ENCODE measurements at places on chromosomes 3 and 15. TPM values are rescaled to one million over a fixed set of nuclear protein-coding genes. Genes with fewer than 3 reads are reported as not detected.

GRCh38 chr3:158313338-158313927 is 203.5 kb downstream of the RSRC1 start:
- DNase-seq: no peak

- no peak for DNase-seq
These were observed 11.4 kb upstream of the PRR20G start for GRCh38 chr3:127299276-127299675.

GRCh38 chr15:25711691-25712090 is 151.4 kb downstream of the ATP10A start:
- no peak for DNase-seq

GRCh38 chr3:98778383-98778782 is 15.2 kb downstream of the ST3GAL6 start:
- DNase-seq: no peak

DNA sequence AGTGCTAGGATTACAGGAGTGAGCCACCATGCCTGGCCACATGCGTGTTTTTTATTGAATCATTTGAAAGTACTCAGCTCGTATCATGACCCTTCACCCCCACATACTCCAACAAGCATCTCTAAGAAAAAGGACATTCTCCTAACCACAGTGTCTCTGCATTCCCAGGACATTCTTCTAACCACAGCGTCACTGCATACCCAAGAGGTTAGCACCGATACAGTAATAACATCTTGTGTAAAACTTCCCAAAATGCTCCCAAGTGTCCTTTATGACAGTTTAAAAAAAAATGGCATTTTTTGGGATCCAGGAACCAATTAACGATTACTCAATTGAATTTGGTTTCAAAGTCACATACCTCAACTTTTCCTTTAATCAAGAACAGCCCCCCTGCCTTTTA is 39.6 kb downstream of the FLNB start:
- no peak for DNase-seq

GRCh38 chr3:72659596-72659995 is 188.6 kb downstream of the SHQ1 start:
- no peak for DNase-seq

- DNase-seq: no peak
These were observed 57.2 kb upstream of the SMAD6 start for GRCh38 chr15:66644869-66645268.

DNA sequence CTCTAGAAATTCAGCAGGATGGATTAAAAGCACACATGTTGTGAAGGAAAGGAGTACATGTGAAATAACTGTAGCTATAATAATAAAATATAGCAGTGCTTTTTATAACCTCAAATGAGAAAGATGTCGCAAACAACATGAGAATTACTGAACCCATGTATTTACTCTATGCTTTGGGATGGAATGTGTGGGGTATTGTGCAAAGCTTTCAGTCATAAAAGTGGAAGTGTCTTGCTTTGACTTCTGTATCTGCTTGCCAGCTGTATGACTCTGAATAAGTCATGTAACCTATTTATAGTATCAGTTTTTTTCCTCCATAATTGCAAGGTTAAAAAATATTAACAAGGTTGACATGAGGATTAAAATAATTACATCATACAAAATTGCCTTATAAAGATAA is 519.3 kb upstream of the CADM2 start:
- no peak for DNase-seq

GRCh38 chr3:36713904-36714303 is 50.4 kb downstream of the DCLK3 start:
- DNase-seq: no peak

DNA sequence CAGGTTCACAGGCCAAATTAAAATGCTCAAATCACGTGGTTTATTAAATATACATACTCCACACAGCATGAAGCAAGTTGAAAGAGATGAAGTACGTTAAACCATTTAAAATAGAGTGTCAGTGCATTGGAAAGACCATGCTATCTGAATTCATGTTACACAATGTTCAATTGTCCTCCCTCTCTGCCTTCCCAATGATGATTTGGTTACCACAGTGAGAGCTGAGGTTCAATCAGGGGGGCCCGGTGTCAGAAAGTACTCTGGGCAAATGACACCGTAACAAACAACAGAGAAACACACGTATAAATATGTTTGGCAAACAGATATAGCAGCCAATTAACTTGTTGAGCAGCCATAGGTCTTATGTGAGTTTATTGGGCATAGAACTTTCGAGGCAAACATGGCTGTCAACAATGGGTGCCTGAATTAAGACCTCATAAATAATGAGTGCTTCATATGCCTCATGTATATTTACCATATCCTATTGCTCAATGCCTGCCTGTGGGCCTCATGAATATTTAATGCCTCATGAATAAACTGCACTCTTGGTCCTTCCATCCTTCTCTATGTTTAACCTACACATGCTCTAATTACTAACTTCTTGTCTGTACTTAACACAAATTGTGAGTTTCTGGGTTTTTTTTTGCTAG is 641.5 kb downstream of the PLOD2 start:
- DNase-seq: no peak

DNA sequence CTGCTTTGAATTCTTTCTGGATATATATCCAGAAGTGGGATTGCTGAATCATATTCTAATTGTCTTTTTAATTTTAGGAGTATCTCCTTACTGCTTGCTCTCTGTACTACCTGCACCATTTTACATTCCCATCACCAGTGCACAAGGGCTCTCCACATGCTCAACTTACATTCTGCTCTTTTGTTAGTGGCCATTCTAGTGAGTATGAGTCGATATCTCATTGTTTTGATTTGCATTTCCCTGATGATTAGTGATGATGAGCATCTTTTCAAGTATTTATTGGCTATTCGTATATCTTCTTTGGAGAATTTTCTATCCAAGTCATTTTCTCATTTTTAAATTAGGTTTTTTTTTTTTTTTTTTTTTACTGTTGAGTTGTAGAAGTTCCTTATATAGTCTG is 29.5 kb downstream of the PFN2 start:
- no peak for DNase-seq

- DNase-seq: no peak
These were observed 28.1 kb upstream of the LXN start for GRCh38 chr3:158700559-158700958.

GRCh38 chr3:47930979-47931378 is 85.2 kb downstream of the MAP4 start:
- DNase-seq: no peak

- DNase-seq: no peak
These were observed 64.3 kb downstream of the EOMES start for GRCh38 chr3:27657871-27658270.

DNA sequence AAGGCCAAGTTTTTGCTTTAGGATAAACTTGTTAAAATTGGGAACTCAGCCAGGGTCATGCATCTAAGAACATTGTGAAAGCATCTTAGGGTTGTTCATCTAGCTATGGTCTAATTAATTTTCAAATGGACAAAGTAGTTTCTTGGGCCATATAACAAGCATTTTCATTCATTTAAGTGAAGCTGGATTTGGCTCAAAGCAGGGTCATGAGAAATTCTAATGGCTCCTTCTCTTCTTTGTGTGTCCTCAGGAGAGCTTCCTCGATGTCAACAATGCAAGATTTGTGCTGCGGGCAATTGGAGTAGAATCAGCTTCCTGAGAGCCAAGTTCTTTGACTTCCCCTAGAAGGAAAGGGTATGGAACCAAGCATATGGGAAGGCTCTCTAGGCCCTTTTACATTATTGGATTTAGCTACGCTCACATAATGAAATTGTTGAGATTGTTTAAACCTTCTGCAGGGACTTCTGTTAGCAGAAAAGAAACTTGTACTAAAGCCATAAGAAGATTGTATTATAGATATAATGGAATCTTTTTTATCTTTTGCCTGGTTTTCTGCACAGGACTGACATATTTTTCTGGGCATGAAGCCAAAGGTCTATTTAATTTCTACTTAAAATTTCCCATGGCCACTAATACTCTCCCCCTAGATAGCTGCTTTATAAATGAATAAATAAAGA is 1.8 kb upstream of the SAMMSON start:
- no peak for DNase-seq

DNA sequence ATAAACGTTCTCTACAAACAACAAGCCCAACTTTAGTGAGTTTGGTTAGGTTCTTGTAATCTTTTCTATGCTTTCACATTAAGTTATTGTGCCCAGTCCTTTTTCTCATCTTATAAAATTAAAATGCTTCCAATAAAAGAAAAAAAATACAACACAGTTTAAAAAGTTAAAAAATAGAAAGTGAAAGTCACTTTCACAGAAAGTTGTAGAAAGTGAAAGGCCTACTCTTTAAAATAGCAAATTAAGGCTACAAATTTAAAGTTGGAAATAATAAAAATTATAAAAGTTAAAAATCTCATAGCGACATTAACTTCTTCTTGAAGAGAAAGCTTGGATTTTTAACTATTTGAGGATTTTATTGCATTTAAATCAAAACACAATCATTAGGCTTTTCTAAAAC is 35.9 kb downstream of the CD47 start:
- DNase-seq: no peak

- no peak for DNase-seq
These were observed 198.1 kb downstream of the RSL24D1 start for GRCh38 chr15:54998661-54999060.

- no peak for DNase-seq
These were observed 695.8 kb downstream of the TUSC7 start for GRCh38 chr3:117405359-117405758.

DNA sequence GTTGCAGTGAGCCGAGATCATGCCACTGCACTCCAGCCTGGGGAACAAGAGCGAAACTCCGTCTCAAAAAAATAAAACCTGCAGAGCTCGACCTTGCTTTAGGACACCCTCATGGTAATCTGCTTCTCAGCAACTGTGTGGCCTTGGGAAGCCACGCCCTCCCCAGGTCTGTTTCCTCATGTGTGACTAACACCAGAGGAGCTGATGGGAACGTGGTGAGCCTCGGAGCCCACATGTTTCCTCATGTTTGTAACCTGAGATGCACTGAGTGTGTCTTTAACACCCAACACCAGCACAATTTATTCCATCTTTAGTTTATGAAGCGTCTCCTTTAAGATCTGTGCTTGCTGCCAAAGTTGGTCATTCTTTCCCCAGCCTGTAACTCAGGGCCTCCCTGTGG is 142.8 kb downstream of the OCA2 start:
- DNase-seq: no peak

- no peak for DNase-seq
These were observed 649.2 kb downstream of the TUSC7 start for GRCh38 chr3:117358717-117359314.

DNA sequence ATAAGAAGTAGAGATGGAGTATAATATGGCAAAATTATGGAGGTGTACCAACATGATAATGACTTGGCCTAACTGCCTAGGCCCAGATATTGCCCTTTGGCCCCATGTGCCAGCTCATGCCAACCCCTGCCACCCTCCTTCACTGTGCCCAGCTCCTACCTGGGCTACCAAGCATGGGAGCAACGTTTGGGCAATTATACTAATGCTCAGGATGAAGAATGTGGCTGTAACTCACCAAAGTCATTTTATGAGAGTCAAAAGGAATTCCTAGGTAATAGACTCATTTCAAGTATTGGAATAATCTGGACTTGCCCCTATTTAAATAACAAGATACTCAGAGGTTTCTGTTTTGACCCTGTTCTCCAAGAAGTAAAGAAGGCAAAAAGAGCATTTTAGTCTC is 240.2 kb upstream of the IL12A start:
- DNase-seq: no peak

- DNase-seq: no peak
These were observed 24.2 kb upstream of the HACD2 start for GRCh38 chr3:123609063-123609462.

GRCh38 chr3:160588023-160588422 is 22.7 kb upstream of the KPNA4 start:
- no peak for DNase-seq

DNA sequence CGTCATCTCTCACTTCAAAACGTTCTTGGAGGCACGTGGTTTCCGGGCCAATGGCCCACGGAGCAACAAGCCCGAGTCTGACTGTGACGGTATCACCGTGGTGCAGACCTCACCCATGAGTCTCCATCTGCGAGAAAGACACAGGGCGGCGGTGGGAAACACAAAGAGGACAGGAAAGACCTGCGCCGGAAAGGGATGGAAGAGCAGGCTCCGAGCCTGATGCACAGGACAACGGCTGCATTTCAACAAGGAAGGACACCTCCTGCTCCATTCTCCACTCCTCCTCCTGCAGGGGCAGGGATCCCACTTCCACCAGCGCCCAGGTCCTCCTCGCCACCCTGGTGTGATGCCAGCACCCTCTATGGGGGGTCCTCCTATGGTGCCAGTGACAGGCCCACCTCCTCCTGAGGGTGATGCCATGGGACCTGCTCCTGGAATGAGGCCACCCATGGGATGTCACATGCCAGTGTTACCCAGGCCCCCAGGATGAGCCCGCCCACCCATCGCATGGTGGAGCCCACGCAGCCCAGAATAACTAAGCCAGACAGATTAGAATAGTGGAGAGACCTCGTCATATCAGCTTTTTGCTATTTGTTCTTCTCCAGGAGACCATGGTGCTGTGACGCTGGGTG is 73.0 kb upstream of the PCSK6 start:
- DNase-seq: no peak

- no peak for DNase-seq
These were observed 215.8 kb downstream of the RYR3 start for GRCh38 chr15:33526532-33526931.

GRCh38 chr3:104947943-104948342 is 418.8 kb upstream of the ALCAM start:
- DNase-seq: no peak

GRCh38 chr15:70863450-70864218 is 9.7 kb upstream of the LARP6 start:
- DNase-seq: no peak

DNA sequence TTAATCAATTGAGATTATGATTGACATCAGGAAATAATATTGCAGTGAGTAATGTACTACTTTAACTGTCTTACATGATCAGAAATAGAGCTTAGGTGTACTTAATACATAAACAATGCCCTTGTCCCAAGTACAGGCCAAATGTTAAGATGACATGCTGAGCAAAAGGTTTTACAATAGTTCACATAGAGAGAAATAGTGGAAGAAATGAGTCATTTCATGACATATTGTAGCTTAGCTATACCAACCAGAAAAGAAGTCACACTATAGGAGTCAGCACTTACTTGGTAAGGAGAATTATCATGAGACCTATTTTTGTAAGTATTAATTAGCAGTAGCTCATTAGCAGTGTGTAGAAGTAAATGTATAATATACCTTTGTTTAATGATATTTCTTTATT is 96.4 kb upstream of the NANOGP8 start:
- no peak for DNase-seq

- no peak for DNase-seq
These were observed 32.7 kb upstream of the CD96 start for GRCh38 chr3:111509308-111509707.

Gene IQCF5
- not detected for total RNA-seq

Gene CCR9
- not detected for total RNA-seq

Gene MASP1
- 0.56 TPM for total RNA-seq

Gene GREM1
- total RNA-seq: 0.44 TPM

Gene ISLR2
- total RNA-seq: 0.21 TPM

Gene REC114
- total RNA-seq: not detected

Gene SERP1
- total RNA-seq: 89.9 TPM

Gene RUVBL1
- total RNA-seq: 30.3 TPM

Gene IQGAP1
- total RNA-seq: 86.4 TPM

Gene SAMMSON
- total RNA-seq: not detected

Gene FBXW12
- not detected for total RNA-seq

Gene IP6K1
- total RNA-seq: 56.4 TPM

Gene CACNA1D
- 208 TPM for total RNA-seq

Gene SSUH2
- total RNA-seq: 0.21 TPM

Gene FAM107A
- 0.18 TPM for total RNA-seq

Gene CTNNB1
- 1,051 TPM for total RNA-seq

Gene SLC12A1
- total RNA-seq: not detected

Gene RHCG
- not detected for total RNA-seq
